CD4-positive, alpha-beta memory T cell (primary cell): ENCODE measurements at places on chromosomes 4 and X.

GRCh38 chr4:165208221-165208652 lies 876 bp downstream of the KLHL2 start:
- peak; percentile 43 for DNase-seq

GRCh38 chr4:52250154-52250553 lies 199.1 kb downstream of the SPATA18 start:
- DNase-seq = no peak

DNA sequence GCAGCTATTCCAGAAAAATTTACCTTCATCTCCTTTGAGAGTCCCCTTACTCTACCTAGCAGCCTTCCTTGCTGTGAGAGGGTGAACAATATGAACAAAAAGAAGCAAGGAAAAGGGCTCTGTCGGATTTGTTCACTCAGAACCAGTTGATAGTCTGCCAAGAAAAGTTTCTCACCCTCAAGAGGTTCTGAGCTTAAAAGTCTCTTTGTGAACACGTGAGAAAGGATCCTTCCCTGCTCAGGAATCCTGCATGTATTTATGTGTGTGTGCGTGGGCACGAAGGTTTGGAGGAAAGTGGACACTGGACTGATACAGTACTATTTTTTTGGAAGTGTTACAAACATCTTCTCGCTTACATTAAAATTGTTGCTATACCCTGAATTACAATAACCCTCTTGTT lies 178.6 kb upstream of the JADE1 start:
- DNase-seq = no peak

- no peak for DNase-seq
Observed at GRCh38 chrX:150199181-150199580, 163.9 kb upstream of the MAMLD1 start.

DNA sequence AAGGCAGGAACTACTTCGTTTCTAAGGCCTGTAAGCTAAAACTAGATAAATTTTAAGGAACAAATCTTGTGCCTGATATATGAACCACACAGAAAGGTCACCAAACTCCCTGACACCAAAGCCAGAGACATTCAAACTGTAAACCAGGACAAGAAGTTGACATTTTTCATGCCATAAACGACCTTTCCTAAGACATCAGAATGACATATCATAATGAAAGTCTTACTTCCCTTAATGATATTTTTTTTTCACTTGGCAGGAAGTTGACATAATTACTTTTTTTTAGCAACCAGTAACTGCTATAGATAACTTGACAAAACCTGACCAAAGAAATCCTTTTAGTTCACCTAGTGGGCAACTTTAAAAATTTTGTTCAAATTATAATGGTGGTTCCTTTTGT lies 231.5 kb upstream of the AGTR2 start:
- no peak for DNase-seq

DNA sequence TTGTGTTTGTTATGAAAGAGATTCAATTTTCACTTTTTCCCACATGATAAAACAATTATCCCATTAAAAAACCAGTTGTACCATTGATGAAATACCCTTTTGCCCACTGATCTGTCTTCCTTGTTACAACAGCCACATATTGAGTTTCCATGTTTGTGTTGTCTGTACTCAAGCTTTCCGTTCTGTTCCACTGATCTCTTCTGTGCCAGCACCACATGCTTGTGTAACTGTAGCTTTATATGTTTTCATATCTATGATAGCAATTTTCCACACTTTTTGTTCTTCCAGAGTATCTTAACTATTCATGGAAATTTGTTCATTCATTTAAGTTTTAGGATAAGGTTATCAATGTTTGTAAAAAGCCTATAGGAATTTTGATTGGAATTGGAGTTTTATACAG lies 24.3 kb upstream of the RELL1 start:
- DNase-seq = no peak

- no peak for DNase-seq
Observed at GRCh38 chrX:73850124-73851013, 287.4 kb downstream of the CHIC1 start.

DNA sequence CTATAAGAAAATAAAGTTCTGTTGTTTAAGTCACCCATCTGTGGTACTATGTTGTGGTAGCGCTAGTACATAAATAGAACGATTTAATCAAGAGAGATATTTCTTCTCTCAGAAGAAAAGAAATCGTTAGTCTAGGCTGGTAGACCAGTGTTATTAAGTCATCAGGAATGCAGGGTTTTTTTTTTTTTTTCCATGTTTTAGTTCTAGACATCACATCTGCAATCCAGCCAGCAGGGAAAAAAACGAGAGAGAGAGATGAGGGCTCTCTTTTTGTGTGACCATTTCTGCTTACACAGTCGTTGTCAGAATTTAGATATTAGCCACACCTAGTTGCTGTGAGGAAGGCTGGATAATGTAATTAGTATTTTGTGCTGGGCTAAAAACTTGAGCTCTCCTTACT lies 417.4 kb downstream of the TMA16 start:
- DNase-seq = no peak

GRCh38 chr4:143559757-143560147 lies 46.2 kb downstream of the SMARCA5 start:
- DNase-seq = peak; percentile 30

DNA sequence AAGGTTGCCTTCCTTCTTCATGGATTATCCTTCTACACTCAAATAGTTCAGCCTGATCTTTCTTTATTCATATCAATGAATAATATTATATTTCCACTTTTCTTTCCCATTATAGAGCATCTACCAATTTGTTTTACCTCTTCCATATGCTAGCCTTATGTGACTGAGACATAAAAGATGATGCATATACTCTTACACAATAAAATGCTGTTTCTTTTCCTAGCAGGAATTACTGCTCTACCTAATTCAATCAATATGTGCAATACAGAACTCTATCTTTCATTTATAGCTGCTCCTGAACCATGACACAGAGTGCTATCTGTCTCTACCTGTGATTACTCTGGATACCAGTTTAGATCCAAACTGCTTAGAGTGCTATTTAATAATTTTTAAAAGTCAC lies 2334.0 kb downstream of the PCDH7 start:
- DNase-seq = no peak

DNA sequence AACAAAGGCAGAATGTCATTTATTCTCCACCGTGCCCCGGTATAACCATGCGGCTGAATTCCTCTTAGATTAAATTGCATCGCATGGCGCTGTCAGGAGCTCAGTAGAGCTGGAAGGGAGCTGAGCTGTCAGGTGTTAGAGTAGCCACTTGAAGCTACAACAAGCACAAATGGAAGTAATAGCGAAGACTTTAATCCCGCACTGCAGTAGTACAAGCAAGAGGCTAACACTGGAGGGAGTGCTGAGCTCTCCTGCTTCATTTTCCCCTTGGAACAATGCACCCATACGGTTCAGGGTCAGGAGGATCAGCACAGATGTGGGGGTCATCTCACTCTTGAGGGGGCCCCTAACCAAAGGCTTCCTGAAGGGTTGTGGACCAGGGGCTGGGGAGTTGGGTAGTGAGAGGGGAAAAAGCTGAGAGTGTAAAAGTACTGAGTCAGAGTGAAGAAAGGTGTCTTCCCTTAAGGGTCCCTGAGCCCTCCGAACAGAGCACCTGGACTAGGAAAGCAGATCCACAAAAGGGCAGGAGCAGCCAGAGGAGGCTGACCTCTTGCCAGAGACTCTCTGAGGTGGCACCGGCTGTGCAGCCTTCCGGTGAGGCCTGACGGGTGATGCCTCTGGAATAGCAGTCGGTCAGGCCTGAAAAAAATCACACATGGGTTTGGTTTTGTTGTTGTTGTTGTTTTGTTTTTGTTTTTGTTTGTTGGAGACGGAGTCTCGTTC lies 36.0 kb upstream of the CBR4 start:
- no peak for DNase-seq

DNA sequence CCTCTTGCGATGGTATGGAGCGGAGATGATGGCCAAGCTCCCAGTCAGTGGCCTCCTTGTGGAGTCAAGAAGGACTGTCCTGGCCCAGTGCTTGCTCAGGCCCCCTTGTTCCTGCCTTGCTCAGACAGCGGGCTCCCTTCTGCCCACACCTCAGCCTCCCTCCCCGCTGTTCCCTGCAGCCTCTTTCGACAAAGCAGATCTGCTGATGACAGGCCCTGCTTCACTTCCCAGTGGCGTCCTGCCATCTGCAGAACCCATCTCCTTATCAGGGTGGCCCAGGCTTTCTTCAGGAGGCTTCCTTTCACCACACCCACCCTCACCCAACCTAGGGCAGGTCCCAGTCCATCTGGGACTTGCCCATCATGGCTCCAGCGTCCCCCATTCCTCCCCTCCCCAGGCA lies 80.0 kb downstream of the CLDN34 start:
- no peak for DNase-seq

- DNase-seq = no peak
Observed at GRCh38 chrX:44400588-44400987, 57.1 kb upstream of the EFHC2 start.

GRCh38 chr4:336099-336892 lies 1.3 kb upstream of the ZNF141 start:
- no peak for DNase-seq

GRCh38 chr4:48585401-48585800 lies 95.3 kb downstream of the ZAR1 start:
- no peak for DNase-seq

GRCh38 chrX:10121787-10122186 lies 35.0 kb upstream of the CLCN4 start:
- DNase-seq = no peak

GRCh38 chrX:150239946-150240642 lies 123.0 kb upstream of the MAMLD1 start:
- no peak for DNase-seq

DNA sequence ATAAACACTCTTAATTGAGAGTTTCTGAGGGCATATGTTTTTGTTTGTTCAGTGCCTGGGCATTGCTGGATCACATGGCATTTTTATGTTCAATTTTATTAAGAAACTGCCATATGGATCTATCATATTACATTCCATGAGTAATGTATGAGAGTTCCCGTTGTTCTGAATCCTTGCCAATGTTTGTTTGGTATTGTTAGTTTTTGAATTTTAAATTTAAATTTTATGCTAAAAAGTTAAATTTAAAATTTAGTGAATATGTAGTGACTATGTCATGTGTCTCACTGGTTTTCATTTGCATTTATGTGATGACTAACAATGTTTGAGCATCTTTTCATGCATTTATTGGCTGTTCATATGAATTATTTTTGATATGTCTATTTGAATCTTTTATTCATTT lies 54.8 kb upstream of the GEMIN8 start:
- no peak for DNase-seq

DNA sequence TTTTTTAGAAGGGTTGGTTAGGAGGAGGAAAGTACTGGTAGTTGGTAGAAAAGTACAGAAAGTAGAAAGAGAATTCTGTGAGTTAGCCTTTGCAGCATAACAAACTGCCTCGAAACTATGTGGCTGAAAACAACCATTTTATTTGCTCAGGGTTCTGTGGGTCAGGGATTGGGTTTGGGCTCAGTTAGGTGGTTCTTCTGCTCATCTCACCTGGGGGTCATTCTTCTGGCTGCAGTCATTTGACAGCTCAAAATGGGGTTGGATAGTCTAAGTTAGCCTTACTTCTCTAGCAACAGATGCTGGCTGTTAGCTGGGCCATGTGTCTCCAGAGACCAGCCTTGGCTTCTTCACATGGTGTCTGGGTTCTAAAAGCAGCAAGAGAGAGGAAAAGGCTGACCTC lies 119.4 kb downstream of the SMIM20 start:
- DNase-seq = no peak

DNA sequence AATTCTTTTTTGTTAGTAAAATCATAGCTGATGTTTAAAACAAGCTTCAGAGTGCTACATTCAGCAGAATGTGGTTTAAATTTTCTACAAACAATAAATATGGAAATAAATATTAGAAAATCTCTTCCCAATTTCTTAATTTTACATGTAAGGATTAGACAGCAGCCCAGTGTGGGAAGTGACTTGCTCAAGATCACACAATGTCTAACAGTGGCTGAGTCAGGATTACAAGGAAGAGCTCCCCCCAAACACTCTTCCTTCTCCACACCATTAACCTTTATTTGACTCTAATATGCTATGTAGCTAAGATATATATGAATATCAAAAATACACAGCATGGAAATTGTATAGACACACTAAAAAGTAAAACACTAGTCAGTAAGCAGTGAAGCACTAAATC lies 59.5 kb downstream of the SLC10A7 start:
- no peak for DNase-seq

- no peak for DNase-seq
Observed at GRCh38 chr4:138182838-138183426, 59.2 kb downstream of the SLC7A11 start.

GRCh38 chr4:54144661-54145171 lies 44.8 kb downstream of the GSX2 start:
- DNase-seq = no peak

DNA sequence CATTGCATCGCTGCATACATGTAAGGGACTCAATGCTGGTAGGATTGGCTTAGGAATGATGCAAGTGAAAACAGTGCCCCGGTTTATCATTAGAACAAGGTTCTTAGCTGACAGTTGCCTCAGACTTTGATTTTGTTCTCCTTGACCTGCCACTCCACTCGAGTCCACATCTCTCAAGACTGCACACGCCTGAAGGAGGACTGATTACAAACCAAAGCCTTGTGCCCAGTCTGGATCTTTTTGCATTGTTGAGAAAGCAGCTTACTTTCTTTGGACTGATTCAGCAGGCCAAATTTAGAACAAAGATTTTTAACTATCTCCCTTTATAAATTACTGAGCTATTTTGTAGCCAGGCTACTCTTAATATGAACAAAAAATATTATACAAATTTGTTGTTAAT lies 125.6 kb downstream of the PTTG2 start:
- DNase-seq = no peak

GRCh38 chr4:3366893-3367775 lies 74.3 kb downstream of the RGS12 start:
- DNase-seq = no peak

DNA sequence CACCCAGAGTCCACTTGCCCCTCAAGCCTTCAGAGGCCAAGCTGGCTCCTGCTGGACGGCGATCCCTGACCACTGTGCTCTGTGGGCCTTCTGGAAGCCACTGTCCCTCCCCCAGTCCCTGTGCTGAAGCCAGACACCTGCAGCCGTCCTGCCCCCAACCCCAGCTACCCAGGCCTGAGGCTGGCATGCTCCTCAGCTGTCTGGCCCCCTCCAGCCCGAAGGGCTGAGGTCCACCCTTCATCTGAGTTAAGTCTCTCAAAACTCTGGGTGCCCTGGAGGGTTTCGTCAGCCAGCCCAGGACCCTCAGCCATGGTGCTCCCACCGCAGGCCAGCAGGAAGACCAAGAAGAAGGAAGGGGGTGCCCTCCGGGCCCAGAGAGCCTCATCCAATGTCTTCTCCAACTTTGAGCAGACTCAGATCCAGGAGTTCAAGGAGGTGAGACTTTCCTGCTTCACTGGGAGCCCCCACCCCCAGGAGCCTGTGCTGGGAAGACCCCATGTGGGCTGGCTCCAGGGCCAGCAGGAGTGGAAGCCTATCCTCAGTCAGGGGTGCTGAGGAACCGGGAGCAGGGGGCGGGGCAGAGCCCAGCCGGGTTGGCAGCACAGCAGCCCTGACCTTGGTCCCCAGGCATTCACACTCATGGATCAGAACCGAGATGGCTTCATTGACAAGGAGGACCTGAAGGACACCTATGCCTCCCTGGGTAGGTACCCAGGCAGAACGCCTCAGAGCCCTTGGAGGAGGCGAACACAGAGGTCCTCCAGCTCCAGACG lies 4.2 kb downstream of the MYL5 start:
- DNase-seq = no peak
